ENCODE measurements at places on chromosomes 6 and 20.

- no peak for DNase-seq
Observed at GRCh38 chr6:159899994-159900745, 9.4 kb downstream of the MAS1 start.

- DNase-seq, result no peak
Observed at GRCh38 chr6:17994019-17994418, 6.6 kb upstream of the KIF13A start.

DNA sequence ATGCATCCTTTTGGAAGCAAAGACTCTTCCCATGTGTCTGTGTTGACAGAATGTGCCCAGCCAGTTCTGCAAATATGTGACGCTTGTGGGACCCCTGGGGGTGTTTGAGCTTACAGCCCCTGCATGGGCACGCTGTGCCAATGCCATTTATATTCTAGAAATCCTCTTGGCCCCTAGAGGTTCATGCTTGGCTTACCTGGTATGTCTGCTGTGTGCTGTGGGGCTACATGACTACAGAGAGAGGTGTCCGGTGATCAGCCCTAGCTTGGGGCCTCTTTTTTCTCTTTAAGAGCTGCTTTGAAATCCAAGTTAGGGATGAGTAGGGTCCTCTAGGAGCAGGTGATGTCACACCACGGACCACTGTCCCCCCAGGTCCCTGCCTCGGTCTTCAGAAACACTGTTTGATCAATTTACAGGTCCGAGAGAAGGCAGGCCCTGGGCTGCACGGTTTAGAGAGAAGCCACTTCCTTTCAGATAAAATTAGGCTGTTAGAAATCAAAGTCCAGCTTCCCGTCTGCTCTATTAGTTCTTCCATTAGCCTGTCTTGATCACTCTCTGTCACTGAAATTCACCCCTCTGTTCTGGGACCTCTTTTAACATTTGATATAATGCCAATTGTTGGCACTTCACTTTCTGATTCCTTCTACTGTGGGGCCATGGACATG, 26.5 kb downstream of the BCAS4 start:
- DNase-seq, result no peak

DNA sequence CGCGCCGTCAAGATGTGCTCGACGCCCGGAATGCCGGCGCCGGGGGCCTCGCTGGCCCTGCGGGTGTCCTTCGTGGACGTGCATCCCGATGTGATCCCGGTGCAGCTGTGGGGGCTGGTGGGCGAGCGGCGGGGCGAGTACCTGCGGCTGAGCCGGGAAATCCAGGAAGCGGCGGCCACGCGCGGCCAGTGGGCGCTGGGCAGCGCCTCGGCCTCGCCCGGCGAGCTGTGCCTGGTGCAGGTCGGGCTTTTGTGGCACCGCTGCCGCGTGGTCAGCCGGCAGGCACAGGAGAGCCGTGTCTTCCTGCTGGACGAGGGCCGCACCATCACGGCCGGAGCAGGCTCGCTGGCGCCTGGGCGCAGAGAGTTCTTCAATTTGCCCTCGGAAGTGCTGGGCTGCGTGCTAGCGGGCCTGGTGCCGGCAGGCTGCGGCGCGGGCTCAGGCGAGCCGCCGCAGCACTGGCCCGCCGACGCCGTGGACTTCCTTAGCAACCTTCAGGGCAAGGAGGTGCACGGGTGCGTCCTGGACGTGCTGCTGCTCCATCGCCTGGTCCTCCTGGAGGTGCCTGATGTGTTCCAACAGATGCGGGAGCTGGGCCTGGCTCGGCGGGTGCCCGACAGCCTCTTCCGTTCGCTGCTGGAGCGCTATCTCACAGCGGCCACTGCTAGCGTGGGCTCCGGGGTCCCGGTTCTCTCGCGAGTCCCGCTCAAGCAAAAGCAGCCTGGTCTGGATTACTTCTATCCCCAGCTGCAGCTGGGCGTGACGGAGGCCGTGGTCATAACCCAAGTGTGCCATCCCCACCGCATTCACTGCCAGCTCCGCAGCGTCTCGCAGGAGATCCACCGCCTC, 656 bp downstream of the TDRD6 start:
- DNase-seq, result no peak

- no peak for DNase-seq
Observed at GRCh38 chr6:139996253-139996834, 621.9 kb upstream of the CITED2 start.

DNA sequence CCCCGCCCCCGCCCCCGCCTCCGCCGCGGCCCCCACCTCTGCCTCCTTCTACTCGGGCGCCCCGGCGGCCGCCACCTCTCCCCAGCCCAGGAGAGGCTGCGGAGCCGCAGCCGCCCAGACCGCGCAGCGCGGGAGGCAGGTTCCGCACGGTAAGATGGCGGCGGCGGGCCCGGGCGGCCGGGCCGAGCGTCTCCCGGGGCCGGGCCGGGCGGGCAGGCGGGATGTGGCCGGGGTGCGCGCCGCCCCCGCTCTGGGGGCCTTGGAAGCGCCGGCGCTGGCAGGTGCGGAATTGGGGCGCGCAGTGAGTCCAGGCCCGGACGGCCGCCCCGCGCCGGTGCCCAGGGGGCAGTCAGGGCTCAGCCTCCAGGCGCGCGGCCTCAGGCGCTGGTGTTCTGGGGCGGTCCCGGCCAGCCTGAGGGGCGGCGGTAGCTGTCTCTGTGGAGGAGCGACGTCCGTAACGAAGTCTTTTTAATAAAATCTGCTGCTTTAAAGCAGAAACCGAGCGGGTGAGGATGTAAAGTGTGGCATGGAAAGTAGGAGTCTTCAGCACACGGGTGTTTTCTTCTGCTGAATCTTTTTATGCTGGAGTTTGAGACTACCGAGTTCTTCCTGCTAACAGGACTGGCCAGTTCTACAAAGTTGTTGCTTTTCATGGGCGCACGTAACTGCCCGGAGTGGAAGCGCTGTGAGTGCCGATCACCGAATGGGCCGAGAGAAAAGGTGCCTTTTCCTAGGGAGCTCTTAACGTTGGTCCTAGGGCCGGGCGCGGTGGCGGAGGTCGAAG, at the start of gene GID8:
TSS of gene GID8 (plus strand) at position 43 of the 784 bp plus-strand sequence. CDS start 3,356 bp downstream, outside the sequence.
- no peak for DNase-seq

- no peak for DNase-seq
Observed at GRCh38 chr20:41654292-41654691, 36.1 kb upstream of the CHD6 start.

DNA sequence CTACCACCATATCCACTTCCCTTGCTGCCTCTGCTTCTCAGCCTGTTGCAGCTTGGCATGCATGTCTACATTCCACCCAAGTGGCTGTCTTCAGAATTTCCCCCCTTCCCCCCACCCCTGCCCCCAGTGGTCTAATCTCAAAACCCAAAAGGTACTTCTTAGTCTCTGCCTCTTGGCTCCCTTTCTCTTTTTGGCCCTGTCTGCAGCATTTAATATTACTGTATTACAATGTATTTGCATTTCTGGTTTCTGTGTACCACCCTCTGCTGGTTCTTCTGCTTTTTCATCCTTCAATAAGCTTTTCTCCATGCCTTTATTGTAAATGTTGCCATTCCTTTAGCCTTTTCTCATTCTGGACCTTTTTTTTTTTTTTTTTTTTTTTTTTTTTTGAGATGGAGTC, 43.0 kb downstream of the RPRD1B start:
- no peak for DNase-seq

DNA sequence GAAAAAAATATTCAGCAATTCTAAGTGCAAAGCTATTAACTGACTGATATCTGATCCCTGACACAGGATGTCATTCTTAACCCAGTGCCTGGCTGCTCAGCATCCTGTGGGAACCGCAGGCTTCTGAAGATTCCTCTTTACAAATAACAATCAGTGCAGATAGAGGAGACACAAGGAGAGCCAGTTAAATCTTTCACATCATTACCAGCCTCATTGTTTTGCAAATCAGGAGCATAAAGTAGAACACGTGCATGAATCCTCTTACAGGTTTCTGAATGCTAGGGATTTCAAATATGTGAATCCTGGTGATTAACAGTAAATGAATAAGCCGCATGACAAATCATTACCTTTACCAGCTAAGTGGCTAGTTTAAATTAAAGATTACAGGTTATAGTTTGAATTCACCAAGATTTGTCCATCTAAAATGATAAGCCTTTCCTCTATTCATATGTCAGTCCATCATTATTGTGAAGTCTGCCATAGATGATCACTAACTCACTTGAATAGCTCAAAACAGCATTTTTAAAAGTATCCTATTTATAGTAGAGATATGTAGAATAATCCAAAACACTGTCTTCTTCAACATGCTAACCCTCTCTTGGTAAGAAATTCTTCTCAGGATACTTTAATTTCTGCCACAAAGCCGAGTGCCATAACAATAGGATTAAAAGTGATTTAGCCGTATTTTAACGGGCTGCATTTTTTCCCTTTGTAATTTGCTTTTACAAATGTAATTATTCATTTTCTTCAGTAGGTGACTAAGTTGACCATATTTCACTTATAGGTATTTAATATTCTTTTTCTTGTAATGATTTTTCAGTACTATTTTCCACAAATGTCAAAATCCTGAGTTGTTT, 367.3 kb upstream of the EPHA7 start:
- no peak for DNase-seq

DNA sequence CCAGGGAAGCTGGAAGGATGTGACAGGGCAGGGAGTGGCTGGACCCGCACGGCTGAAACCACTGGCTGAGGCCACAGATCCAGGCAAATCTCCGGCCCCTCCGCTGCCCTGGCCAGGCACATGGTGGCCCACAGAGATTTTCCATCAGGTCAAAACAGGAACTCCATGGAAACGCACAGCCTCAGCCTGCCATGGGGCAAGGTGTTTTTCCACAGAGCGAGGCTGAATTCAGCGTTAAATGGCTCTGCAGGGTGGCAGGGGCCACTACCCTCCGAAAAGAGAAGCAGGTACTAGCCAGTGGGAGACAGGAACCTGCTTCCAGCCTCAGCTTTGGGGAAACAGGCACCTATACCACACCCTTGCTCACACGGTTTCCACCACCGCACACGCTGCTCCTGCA, 53.1 kb downstream of the PREX1 start:
- no peak for DNase-seq

GRCh38 chr6:40728643-40729042, 141.5 kb upstream of the LRFN2 start:
- DNase-seq, result no peak

DNA sequence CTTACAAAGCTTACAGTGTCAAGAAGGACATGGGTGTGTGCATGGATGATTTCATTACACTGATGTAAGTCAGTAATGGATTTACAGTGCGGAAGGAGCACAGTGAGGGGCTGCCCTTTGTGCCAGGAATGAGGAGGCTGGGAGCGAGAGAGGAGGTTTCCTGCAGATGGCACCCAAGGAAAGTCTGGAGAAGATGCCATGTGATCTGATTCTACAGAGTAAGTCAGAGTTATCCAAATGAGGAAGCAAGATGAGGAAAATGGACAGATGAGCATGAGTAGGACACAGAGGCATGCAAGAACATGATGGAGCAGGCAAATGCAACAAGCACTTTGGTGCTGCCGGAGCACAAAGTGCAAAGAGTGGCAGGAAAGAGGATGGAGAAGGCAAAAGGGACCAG, 29.7 kb downstream of the MAP7 start:
- DNase-seq, result no peak

GRCh38 chr20:34569598-34569997, 11.1 kb downstream of the MAP1LC3A start:
- no peak for DNase-seq

- DNase-seq, result no peak
Observed at GRCh38 chr6:83536034-83536646, 23.8 kb downstream of the PRSS35 start.

DNA sequence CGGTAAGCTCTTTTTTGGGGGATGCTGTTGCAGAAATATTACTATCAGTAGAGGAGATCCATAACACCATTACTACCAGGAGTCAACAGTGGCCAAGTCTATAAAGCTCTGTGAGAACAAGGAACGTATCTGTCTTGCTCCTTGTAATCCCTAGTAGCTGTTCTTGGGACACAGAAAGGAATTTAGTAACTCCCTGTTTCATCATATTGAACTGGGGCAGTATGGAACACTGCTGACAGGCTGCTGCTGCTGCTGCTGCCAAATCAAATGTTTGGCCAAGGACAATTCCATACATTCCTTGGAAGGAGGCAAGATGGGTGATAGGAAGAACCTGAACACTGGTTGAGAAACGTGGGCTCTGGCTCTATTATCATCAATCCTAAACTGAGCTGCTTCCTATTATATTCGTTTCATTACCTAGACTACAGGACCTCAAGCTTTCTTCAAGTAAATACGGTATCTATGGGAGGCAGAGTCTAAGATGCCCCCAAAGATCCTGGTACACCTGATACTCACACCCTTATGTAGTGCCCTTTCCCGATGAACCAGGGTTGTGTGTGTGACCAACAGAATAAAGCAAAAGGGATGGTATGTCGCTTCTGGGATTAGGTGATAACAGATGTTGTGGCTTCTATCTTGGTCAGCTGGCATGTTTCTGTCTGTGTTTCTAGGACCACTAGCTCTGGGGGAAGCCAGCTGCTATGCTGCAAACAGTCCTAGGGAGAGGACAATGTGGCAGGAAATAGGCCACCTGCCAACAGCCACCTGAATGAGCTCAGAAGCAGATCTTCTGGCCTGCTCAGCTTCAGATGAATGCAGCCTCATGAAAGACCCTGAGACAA, 39.5 kb downstream of the ELOVL5 start:
- DNase-seq, result no peak

- no peak for DNase-seq
Observed at GRCh38 chr6:151209071-151209831, 30.5 kb upstream of the AKAP12 start.

GRCh38 chr20:48224533-48225050, 439.3 kb upstream of the SULF2 start:
- no peak for DNase-seq

DNA sequence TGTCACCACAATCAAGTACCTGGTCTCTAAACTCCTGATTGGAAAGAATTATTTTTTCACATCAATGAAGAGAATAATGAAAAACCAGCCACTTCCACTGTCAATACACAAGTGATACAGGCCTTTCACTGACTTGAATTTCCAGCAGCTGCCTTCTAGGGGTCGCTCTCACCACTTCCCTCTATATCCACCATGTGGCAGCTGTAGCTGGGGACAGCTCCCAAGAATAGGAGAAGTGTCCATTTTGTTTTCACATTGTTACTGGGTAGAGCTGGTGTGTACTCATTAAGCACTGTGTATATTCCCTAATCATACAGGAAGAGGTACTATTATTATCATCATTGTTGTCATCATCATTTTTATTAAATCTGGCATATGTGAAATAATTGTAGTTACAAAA, 438.4 kb upstream of the SPTLC3 start:
- DNase-seq, result no peak

GRCh38 chr20:43448748-43449535, 8.8 kb upstream of the SRSF6 start:
- no peak for DNase-seq

DNA sequence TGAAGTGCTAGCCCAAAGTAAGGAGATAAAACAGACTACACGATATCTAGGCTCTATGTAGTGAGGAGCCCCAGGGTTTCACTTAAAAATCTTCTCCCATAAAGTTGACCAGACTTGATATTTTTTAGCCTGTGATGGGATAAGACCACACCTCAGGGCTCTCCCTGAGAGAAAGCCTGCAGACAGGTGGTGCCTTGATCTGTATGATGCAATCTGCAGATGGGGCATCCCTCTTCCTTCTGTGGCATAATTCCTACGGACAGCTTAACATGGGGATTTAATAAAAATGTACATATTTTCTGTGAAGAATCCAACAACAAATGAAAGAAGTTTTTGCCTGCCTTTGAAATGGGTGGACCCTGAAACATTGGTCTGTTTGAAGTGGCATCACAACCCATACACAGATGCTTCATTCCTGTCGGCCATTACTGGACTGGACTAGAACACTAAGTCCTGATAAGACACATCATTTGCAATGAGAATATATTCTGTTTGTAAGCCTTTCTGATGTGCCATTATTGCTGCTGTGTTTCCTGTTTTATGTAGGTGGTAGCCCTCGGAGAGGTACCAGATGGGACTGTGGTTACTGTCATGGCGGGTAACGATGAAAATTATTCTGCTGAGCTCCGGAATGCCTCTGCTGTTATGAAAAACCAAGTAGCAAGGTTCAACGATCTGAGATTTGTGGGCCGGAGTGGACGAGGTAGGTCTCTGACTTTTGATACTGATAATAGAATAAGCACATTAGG, 53.8 kb upstream of the SUPT3H start:
- no peak for DNase-seq
